Stimulated activated CD8-positive, alpha-beta memory T cell treated with anti-CD3 and anti-CD28 coated beads, Interleukin-4, amount 100 ng/mL, for 48 hours (primary cell): ENCODE measurements at places on chromosomes 6 and 20.

GRCh38 chr20:59812286-59813125 is 120.9 kb downstream of the SYCP2 start:
- no peak for DNase-seq

GRCh38 chr20:49343246-49343645 is 65.4 kb upstream of the ZNFX1 start:
- DNase-seq: no peak

DNA sequence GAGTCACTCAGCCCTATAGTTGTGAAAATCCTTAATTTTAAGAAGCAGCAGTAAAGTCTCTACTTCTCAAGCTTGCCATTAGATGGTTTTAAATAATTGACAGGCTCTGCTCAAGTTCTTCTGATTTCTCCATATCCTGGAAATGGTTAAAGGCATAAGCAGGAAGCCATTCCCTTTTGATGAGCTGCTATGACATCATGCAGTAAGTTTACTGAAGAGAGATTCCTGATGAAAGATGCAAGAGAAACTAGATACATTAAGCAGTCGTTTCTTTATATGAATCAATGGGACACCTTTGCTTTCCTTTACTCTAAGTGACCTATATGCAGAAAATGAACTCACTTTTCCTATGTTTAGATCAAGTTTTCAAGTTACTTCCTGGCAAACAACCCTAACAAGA is 9.8 kb downstream of the POPDC3 start:
- no peak for DNase-seq

DNA sequence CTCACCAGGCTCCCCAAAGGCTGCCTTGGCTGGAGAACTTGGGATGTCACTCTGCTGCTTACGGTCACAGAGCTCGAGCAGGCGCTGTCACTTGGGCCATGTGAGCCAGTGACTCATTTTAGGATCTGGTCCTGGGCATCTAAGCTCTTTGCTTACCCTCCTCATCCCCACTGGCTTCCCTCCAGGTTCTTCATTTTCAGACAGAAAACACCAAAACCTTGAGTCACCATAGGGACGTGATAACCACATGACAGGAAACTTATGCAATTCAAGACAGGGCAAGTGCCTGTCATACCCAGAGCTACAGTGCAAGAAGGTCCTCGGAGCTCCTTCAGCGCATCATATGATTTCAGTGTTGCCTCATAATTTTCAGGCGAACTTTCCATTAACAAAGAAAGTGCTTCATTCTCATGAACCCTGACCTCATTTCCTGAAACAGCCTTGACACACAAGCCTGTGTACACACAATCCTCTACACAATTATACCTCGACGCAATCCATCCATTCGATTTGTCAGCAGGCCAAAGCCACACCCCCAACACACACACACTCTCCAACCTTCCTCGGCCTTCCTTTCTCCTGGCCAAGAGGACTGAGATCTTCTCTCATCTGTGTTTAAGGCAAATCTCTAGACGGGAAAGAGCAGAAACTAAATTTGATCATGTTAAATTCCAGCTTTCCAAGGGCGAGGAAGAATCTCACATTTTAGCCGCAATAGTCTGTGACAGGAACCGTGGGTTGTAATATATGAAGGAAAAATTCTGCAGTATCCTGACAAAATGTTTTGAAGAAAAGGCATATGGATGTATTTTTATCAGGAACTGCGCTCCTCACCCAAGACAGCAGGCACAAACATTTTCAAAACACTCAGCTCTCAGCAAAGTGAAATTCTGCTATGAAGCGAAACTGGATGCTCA is 25.3 kb downstream of the TBC1D7 start:
- peak; percentile 63 for DNase-seq

DNA sequence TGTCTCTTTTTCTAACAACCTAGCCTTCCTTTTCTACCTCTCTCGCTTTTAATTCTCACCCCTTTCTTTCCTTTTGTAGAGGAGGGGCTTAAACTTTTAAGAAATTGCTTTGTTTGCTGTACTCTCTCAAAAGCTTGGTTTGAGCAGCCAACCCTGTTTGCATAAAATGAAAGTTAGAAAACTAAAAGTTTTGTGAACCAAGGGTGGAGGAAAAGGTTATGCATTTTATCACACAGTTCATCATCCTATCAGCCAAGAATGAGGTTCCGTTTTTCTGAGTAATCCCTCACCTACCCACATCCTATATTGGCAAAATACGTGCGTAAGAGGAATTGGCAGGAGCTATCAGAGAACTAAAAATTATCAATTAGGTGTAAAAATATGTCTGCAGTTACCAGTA is 42.8 kb upstream of the LOC128125822 start:
- no peak for DNase-seq
